ENCODE measurements at places on chromosomes 2 and 18. TPM values are rescaled to one million over a fixed set of nuclear protein-coding genes. Genes with fewer than 3 reads are reported as not detected.

DNA sequence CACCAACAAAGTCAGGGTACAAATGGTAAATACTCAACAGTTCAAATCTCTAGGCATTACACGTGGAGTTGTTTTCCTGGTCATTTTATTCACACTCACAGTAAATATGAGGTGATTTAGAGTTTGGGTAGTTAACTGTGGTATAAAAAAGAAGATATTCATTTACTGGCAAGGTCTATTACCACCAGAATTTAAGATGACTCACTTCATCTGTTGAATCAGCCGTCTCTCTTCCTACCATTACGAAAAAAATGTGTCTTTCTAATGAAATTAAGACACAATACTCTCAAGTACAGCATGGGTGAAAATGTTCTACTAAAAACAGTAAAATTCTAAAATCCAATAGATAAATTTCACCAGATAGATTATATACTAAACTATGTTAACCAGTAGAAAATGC is 21.0 kb upstream of the GPR75 start:
- DNase-seq = peak; percentile 64

- peak; percentile 70 for DNase-seq
These were observed 197.9 kb downstream of the NEDD4L start for GRCh38 chr18:58241877-58242276.

Gene SCYGR1
- not detected for total RNA-seq

Gene SNTG2
- total RNA-seq = not detected

Gene PRKAG3
- not detected for total RNA-seq

DNA sequence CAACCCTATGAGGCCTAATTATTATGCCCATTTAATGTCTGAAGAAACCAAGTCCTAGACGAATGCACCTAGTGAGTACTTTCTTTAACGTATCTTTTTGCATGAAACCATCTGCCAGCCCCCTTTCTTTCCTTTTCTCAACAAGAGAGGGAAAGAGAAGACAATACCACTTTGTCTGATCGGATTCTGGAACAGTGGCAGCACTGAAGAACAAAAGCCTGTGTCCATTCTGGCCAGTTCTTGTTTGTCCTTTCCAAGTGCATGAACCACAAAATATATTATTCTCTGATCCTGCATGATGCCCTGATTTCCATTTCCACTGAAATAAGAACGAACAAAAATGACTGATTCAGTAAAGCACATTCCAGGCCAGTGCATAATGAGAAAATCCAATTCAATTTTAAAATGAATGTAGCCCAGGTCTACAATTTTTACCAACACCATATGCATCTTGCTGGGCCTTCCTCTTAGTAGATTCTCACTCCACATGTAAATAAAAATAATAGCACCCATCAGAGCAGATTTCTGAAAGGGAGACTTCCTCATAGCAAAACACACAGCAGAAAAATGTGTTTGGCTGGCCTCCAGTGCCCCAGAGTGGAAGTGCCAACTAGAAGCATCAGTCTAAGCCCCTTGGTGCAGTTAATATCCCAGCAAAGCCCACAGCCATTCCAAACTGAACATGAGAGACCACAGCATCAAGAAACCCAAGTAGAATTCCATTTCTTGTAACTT is 422.6 kb upstream of the ID2 start:
- no peak for DNase-seq

DNA sequence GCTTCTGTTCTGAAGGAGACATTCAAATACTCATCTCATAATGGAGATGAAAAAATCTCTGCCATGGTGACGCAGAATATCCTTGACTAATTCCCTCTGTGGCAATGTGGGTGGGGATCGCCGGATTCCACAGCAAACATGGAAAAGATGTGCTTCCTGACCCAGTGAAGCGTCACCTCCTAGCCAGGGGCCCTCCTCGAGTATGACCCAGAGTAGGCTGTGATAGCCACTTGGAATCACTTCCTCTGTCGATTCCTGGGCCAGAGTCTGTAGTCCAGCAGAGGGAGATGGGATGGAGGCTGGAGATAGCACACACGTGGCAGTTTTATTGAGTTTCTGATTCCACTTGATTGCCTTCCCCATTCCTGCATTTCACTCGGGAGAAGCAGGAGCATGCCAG is 36.8 kb downstream of the DRC1 start:
- DNase-seq = peak; percentile 51

Gene PTPN2
- total RNA-seq = 35.3 TPM

DNA sequence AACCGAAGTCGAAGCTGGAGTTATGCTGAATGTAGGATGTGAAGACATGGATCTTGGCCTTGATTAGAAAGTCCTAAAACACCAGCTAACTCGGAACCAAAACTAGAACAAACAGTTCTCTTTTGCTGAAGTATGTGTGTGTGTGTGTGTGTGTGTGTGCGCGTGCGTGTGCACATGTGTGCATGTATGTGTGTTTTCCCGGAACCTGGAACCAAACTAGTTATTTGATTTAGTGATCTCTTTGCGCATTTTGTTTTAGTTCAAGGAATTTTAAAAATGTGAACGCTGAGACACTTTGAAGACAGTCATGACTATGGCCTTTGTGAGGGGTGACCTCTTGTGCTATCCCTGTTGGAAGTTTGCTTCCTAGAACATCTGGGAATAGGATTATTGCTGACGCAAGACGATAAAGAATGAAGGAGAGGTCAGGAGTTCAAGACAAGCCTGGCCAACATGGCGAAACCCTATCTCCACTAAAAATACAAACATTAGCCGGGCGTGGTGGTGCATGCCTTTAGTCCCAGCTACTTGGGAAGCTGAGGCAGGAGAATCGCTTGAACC is 23.8 kb downstream of the FHL2 start:
- DNase-seq = no peak

Gene POTEC
- not detected for total RNA-seq

GRCh38 chr2:236215196-236215595 is 47.0 kb upstream of the GBX2 start:
- DNase-seq = no peak

DNA sequence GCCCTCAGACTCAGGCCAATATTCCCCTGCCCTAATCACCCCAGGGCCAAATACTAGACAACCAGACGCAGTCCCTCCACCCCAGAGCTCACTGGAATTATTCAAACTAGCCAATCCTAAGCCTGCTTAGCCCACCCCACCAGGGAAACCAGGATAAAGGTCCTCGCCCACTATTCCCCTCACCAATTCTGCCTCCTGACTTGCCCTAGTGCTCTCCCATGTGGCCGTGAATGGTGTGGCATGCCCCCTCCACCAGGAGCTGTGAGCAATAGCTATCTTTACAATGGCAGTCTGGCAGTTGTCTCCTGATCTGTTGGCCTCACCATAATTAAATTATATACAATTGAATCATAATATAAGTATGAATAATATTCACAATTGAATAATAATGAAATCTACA is 42.3 kb downstream of the FAM124B start:
- no peak for DNase-seq

- no peak for DNase-seq
These were observed 260.5 kb upstream of the THUMPD2 start for GRCh38 chr2:40039549-40039948.

DNA sequence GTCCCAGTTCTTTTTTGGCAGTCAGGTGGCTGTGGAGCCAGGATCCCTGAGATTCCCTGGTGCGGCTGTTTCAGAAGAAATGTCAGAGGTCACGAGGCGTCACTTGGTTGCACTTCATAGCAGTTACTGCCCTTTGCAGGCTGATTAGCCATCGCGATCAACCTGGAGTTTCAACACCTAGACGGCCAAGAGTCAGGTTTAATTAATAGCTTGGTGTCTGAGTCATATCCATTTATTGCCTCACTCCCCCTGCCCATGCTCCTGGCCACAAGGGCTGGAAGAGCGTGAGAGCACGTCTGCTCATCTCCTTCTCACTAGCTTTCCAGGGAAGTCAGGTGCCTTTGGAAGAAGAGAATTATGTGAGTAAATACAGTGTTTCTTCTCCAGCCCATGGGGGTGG is 552.3 kb downstream of the TSN start:
- DNase-seq = no peak

DNA sequence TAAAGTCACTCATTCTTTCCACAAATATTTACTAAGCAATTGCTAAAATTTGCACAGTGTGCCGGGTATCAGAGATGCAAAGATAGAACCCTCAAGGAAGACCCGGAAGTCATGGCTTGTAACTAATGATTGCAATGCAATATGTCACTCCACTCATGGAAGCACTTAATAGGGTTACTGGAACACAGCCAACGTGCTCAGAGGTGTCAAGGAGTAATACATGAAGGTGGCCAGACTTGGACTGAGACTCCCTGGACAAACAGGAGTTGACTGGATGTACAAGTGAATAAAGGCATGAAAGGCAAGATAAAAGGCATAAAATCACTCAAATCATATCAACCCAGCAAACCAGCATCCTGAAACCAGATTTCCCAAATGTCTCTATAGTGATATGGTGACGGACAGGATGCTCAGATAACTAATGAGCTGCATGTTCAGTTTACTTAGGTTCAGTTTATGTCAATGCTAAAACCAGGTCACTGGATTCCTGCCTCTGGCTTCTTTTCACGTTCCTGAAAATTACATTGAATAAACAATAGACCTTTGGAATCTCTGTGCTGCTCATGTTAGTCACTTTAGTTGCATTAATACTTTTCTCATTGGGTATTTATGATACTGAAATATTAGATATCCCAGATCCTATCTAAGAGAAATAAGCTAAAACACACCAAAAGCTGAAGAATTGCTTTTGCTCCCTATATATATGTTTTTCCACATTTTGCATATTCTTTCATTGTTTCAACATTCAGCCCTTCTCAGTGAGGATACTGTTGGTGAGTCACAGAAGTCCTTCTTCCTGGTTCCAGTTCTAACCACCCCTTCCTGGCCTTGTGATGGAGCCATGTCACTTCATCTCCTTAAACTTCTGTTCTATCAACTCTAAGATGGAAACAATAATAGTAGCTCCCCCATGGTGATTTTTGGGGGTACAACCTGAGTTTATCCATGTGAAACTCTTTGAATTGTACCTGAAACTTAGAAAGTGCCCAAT is 688.9 kb upstream of the ID2 start:
- peak; percentile 44 for DNase-seq

Gene RAPGEF4
- total RNA-seq = 0.07 TPM

Gene DNAJC5G
- not detected for total RNA-seq

- DNase-seq = no peak
These were observed 128.4 kb downstream of the IRS1 start for GRCh38 chr2:226671141-226671676.

DNA sequence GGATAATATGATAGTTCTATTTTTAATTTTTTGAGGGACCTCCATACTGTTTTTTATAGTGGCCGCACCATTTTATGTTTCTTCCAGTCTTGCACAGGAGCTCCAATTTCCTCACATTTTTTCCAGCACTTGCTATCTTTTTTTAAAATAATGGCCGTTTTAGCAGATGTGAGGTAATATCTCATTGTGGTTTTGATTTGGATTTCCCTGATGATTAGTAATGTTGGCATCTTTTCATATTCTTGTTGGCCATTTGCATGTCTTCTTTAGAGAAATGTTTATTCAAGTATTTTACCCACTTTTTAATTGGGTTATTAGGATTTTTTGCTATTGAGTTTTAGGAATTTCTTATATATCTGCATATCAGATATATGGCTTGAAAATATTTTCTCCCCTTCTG is 29.9 kb upstream of the NAPG start:
- DNase-seq = no peak

Gene TFPI
- not detected for total RNA-seq

DNA sequence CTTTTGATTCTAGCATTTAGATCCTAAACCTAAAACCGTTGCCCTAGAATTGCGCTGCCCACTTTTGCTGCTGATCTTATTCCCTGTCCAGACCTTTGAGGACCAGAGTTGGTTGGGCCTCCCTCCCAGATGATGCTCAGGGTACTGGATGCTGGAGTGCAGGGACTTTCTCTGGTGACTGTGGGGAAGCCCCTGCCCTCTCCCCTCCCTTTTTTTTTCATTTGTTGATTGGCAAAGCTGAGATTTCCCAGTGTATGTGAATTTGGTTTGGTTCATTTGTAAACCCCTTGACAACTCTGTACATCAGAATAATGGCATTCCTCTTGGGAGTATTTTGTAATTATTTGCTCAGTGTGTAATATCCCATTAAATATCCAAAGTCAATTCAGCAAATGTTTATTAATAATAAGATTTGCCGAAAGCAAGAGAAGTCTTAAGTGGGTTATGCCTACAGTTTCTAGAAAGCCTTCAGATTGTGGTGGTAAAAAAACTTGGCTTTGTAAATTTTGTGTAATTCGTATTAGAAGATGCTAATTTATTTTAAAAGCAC is 28.3 kb downstream of the RAB31 start:
- no peak for DNase-seq

Gene GREB1
- 1.2 TPM for total RNA-seq

DNA sequence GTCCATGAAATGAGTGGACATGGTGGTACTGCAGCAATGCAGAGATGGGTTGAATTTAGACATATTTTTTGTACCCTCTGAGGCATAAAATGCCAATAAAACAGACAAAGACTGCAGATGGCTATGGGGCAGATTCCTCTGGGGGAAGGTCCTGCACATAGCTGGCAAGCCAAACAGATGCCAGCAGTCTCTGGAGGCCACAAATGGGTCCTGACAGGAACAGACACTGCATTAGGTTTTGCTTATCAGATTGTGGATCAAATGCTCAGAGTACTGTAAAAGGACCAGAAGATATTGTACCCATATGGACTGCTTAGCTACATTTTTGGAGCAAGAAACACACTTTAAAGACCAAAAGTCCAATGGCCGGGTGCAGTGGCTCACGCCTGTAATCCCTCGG is 40.9 kb upstream of the ORC2 start:
- DNase-seq = no peak

Gene EPAS1
- total RNA-seq = 25.8 TPM

GRCh38 chr2:96869281-96869821 is 529 bp downstream of the SEMA4C start:
- DNase-seq = no peak

GRCh38 chr18:2967357-2967756 is 45.6 kb downstream of the LPIN2 start:
- no peak for DNase-seq

DNA sequence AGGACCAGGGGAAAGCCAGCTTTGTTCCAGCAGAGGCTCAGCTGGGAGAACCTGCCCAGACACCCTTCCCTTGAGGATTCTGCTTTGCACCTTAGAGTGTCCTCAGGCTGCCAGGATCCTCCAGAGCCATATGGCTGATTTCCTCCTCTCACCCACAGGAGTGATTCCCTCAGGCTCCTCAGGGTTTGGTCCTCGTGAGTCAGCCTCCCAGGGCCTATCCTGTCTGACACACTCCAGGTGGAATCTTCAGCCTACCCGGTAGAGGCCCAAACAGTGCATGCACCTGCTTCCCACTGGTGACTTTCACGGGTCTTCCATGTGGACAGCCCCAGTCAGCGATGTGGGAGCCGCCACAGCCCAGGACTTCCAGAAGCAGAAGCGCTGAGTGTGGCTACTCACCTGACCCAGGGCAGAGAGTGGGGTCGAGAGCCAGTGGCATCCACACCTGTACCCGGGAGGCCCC is 73.3 kb downstream of the TFCP2L1 start:
- DNase-seq = peak; percentile 15
